Posterior vena cava (tissue), 2 donors: ENCODE measurements at places on chromosomes 6 and 20. TPM values are rescaled to one million over a fixed set of nuclear protein-coding genes. Genes with fewer than 3 reads are reported as not detected.

ERVFRD-1 gene
- 0.05 TPM for total RNA-seq

ZNF334 gene
- 3.1 TPM for total RNA-seq

DNAJC5 gene
- 31.1 TPM for total RNA-seq

CLPSL2 gene
- total RNA-seq: not detected

PTCRA gene
- not detected for total RNA-seq

ATF6B gene
- 63.1 TPM for total RNA-seq

GRM1 gene
- total RNA-seq: 0.05 TPM

SPACA1 gene
- total RNA-seq: not detected

SFTA2 gene
- total RNA-seq: not detected

ZNF165 gene
- 0.42 TPM for total RNA-seq

TRIM40 gene
- total RNA-seq: not detected

SAMD10 gene
- total RNA-seq: 1.1 TPM

REM1 gene
- total RNA-seq: 5.2 TPM

TBXT gene
- not detected for total RNA-seq

TCF19 gene
- 3.0 TPM for total RNA-seq

ENPP3 gene
- total RNA-seq: 0.56 TPM

EFCAB8 gene
- total RNA-seq: 0.28 TPM

KHDC1L gene
- not detected for total RNA-seq

PRDM1 gene
- total RNA-seq: 2.4 TPM

NRN1 gene
- total RNA-seq: 12.8 TPM

PCSK2 gene
- total RNA-seq: 0.32 TPM

BPIFB2 gene
- total RNA-seq: not detected

DEFB124 gene
- total RNA-seq: 0.76 TPM

FAM162B gene
- total RNA-seq: 6.8 TPM

PROKR2 gene
- total RNA-seq: not detected

PI3 gene
- total RNA-seq: not detected

IL20RA gene
- total RNA-seq: 0.19 TPM

HNF4A gene
- total RNA-seq: not detected

FAM217A gene
- not detected for total RNA-seq

AGER gene
- total RNA-seq: 7.3 TPM

RPN2 gene
- 136 TPM for total RNA-seq

SLC35F1 gene
- 3.6 TPM for total RNA-seq

ENPP1 gene
- 13.5 TPM for total RNA-seq

ZBTB2 gene
- 8.7 TPM for total RNA-seq

NHLRC1 gene
- 1.9 TPM for total RNA-seq

NOTCH4 gene
- 24.1 TPM for total RNA-seq

NFKBIL1 gene
- 13.2 TPM for total RNA-seq

SLC25A27 gene
- 14.0 TPM for total RNA-seq

UBD gene
- not detected for total RNA-seq

IFNGR1 gene
- total RNA-seq: 72.7 TPM

EBF4 gene
- 11.1 TPM for total RNA-seq

BCAS4 gene
- total RNA-seq: 2.7 TPM

CST1 gene
- not detected for total RNA-seq

FILIP1 gene
- 40.3 TPM for total RNA-seq

KCNQ5 gene
- total RNA-seq: 4.0 TPM

BTNL2 gene
- total RNA-seq: not detected

OR2J3 gene
- not detected for total RNA-seq

TMEM244 gene
- not detected for total RNA-seq

RAET1L gene
- not detected for total RNA-seq

PDYN gene
- not detected for total RNA-seq

CTCFL gene
- total RNA-seq: not detected

PRR18 gene
- not detected for total RNA-seq

C20orf204 gene
- 0.76 TPM for total RNA-seq

CNBD2 gene
- total RNA-seq: 2.0 TPM

TMEM200A gene
- total RNA-seq: 10.3 TPM

ETV7 gene
- 0.57 TPM for total RNA-seq

C6orf118 gene
- total RNA-seq: not detected

FOXA2 gene
- total RNA-seq: not detected

COL9A1 gene
- not detected for total RNA-seq
